Activated T-cell treated with anti-CD3 and anti-CD28 coated beads, Interleukin-2, amount 50 U/mL, for 48 hours (primary cell): ENCODE measurements at places on chromosomes 4 and X.

DNA sequence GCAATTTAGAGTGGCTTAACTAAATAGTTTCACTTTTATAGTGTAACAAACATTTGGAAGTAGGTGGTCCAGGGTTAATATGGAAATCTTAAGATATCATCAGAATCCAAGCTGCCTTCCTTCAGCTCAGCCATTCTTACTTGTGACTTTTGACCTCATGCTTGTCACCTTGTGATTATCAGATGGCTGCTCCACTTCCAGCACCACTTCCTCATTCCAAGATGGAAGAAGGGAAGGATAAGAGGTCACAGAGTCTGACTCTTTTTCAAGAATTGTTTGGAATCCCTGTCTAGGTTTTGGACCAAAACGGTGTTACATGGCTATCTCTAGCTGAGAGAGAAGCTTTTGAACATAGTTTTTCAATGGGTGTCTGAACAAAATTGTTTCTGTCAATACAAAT is 39.9 kb downstream of the MTTP start:
- DNase-seq, result no peak

- no peak for DNase-seq
These were observed 467.4 kb downstream of the BCOR start for GRCh38 chrX:39630344-39630743.

GRCh38 chrX:24694825-24695224 is 1.1 kb downstream of the POLA1 start:
- no peak for DNase-seq

DNA sequence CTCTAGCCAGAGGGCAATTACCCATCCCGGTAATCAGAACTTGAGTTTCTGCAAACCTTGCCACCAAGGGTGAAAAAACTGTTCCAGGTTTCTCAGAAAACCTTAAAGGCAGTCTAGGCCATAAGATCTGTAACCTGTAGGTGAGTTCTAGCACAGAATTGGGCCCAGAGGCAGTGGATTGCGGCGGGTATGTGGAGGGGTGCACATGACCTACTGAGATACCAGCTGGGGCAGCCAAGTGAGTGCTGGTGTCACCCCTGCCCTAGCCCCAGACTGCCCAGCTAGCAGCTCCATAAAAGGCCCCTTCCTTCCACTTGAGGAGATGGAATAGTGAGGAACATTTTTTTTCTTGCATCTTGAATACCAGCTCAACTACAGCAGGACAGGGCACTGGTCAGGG is 176.7 kb downstream of the SMARCA1 start:
- no peak for DNase-seq

- no peak for DNase-seq
These were observed 5.1 kb upstream of the PRDX4 start for GRCh38 chrX:23662187-23662586.

GRCh38 chr4:168643111-168643795 is 146.4 kb downstream of the PALLD start:
- no peak for DNase-seq

DNA sequence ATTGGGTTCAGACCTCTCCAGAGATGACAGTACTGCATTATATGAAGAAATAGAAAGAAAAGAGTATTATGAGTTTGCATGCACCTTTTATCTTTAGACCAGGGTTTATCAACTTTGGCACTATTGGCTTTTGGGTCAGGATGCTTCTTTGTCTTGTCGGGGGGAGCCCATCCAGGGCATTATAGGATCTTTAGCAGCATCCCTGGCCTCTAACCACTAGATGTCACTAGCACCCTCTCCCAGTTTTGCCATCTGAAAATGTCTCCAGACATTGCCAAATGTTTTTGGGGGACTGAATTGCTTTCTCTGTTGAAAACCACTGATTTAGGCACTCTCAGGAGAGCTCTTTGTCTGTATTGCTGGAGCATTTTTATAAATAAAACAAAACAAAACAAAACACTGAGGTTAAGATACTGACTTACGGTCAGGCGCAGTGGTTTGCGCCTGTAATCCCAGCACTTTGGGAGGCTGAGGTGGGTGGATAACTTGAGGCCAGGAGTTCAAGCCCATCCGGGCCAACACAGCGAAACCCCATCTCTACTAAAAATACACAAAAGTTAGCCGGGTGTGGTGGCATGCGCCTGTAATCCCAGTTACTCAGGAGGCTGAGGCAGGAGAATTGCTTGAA is 23.6 kb downstream of the CA5B start:
- DNase-seq, result peak; percentile 46

- DNase-seq, result no peak
These were observed 106.1 kb downstream of the CHM start for GRCh38 chrX:85941275-85941674.

GRCh38 chrX:97797076-97797475 is 913.4 kb downstream of the RPA4 start:
- no peak for DNase-seq

DNA sequence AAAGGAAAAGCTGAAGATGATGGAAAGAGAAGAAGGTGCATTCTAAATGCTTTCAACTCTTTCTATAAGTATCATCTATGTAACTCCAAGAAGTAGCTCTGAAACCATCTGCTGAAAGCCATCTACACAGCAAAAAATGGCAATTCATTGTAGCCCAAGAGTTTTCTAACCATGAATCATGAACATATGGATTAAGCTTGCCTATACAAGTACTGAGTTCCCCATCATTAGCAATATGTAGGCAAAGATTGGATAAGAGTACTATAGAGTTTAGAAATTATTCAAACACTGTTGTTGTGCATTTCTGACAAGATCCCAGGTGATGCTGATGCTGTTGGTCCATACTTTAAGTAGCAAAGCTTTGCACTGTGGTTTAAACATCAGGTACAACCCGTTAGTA is 11.2 kb downstream of the DAPP1 start:
- no peak for DNase-seq

DNA sequence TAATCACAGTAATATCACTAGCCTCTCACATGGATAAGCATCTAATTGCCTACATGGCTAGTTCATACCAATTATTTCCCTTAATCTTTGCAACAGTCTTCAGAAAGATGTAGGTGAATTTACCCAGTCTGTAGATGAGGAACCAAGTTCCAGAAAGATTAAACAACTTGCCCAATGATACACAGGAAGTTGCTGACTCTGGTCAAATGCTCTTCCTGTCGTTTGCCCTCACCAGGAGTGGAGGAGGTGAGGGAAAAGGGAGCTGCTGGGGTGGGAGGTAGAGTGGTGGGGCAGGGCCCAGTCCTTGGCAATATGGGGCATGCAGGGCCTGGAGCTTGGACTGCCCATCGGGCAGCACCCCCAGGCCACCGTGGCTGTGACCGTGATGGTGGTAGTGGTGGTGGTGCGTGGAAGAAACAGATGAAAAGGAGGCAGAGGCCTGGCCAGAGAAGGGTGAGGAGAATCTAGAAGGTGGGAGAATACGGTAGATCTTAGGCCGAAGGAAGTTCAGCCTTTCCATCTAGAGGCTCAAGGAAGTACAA is 2.3 kb upstream of the KDM5C start:
- DNase-seq, result no peak

DNA sequence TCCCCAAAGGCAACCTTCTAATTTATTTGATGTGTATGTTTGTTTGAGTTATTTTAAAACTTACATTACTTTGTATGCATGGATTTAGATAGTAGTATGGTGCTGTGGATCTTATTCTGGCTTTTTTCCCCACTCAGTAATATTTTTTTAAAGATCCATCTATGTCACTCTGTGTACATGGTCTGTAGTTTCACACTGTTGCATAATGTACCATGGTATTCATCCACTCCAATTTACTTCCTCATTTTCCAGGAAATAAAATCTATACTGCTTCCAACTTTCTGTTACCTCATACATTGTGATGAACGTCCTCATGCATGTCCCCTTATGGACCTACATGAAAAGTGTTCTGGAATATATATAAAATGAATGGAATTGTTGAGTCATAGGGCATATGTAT is 17.6 kb downstream of the ARMCX2 start:
- no peak for DNase-seq

- no peak for DNase-seq
These were observed 12.0 kb upstream of the UFSP2 start for GRCh38 chr4:185437809-185438208.

DNA sequence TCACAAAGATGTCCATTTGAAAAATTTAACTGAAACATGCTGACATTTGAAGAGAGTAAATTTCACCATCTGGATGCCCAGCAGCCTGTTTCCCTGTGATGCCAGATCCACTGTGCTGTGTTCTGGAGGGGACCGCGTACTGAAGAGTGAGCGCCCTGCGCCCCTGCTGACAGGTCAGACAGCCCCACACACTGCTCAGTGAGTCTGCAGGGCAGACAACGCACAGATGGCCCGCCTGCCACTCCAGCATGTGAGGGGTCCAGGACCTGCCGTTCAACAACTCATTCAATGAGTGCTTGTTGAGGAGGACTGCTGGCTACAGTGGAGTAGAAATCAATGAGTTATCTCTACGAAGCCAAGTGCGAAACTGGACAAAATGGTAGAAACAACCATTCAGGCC is 49.2 kb downstream of the FGFRL1 start:
- no peak for DNase-seq

DNA sequence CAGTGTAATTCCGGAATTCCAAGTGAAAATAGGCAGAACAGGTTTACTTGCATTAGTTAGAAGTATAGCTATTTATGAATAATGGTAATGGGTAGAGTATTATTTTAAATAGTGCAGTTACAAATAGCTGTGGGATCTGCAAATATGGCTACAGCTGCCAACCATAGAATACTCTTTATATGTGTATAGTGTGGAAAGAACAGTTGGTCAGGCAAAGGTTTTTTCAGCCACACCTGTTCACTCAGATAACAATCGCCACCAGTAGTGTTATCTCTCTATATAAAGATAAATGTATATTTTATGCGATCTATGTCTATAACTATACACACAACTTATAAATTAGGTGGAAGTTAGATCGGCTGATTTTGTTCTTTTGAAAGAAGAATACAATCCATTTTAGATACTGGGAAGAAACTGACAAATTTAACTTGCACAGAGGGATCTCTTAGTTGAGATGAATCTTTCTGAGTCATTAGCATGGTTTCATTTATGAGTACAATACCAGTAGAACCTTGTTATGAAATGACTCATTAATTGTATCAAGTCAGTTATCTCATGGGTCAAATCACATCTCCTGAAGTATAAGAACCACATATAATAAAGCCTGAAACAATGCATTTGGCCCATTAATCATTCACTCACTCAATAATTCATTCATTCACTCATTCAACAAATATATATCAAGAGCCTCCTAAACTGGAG is 100.9 kb upstream of the NR3C2 start:
- DNase-seq, result no peak

GRCh38 chrX:1902901-1903235 is 288.0 kb downstream of the ASMT start:
- no peak for DNase-seq

DNA sequence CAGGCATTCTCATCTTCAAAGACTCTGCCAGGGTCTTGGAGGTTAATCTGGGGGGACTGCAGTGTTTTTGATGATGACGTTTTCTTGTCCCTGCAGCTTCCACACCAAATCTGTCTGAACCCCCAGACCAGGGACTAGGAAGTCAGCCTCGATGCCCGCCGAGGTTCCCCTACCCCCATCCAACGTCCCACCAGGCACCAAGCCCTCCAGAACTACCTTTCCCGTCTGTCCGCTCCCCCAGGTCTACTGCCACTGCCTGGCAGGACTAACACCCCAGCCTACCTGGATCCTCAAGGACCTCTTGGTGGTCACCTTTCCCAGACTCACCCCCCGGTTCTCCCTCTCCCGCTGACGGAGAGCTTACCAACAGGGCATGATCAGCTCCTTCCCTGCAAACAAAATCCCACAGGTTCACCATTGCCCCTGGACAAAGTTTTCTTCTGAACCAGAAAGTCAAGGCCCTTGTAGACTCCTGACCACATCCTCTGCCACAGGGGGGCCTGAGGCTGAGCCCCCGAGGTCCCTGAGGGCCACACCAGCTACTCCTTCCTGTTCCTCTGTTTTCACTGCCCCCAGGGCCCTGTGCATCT is 40.9 kb downstream of the HMX1 start:
- DNase-seq, result no peak

DNA sequence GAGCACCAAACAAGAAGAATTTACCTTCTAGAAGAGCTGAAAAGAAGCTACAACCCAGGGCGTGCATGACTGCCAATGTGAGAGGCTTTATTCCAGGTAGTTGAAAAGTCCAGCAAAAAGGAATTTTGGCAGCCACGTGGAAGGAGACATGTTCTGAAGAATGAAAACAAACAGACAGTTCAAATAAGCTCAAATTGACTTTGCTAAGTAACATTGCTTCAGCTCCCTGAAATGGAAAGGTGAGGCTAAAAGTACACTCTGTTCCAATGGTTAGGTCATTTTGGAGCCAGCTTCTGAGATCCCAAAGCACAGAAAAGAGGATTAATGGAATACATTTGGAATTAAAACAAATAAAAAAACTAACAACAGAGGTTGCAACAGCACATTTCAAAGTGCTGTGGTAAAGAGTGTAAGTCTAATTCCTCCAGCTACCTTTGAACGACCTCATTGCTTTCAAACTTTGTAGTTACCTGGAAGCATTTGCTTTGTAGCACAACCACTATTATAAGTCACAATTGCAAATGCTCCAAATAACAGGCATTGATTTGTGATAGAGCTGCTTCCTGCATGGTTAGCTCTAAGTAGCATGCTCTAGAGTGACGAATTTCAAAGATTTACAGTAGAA is 405.3 kb upstream of the EDA2R start:
- no peak for DNase-seq

GRCh38 chr4:98624144-98624543 is 34.3 kb downstream of the TSPAN5 start:
- DNase-seq, result no peak

GRCh38 chr4:4734425-4734824 is 125.0 kb upstream of the MSX1 start:
- DNase-seq, result no peak

DNA sequence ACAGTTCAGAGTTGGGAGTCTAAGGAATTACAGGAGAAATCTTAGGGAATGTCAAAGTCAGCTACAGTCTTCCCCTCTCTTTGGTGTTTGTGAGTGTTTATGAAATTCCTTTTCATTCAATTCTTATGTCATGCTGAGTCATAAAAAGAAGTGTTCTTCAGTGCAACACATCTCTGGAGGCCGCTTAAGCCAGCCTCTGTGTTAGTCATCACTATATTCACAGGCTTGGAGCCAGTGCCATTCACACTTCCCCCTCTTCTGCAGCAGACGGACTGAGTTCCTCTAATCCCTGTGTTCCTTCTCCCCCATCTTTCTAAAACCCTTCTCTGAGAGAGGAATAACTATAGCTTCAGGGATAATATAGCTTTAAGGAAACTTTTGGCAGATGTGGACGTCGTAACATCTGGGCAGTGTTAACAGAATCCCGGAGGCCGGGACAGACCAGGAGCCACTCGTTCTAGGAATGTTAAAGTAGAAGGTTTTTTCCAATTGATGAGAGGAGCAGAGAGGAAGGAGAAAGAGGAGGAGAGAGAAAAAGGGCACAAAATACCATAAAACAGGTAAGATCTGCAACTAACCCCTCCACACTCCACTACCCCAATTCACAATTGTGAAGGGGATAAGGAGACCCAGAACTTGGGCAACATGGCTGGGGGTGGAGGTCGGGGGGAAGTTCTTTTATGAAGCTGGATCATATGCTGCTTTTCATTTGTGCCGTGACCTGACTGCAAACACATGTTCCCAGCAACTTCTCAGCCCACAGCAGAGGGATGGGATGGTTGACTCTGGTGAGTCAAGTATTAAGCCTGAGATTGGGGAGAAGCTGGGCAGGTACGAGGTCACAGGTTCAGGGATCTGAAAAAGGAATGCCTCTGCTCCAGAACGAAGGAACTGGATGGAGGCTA is at the start of gene SRPX2:
SRPX2 (plus strand) TSS at position 244 of the 905 bp plus-strand sequence. CDS start 2,124 bp downstream, outside the sequence.
- DNase-seq, result no peak
